ELR (cell line): ENCODE measurements at places on chromosomes 1 and 21.
A peak's percentile ranks its signal among the peaks of the same experiment; 100 is the strongest.

GRCh38 chr1:153881751-153882150, 41.0 kb downstream of the GATAD2B start:
- peak; percentile 52 for DNase-seq

- DNase-seq = no peak
Observed at GRCh38 chr1:37817481-37817880, 9.5 kb upstream of the YRDC start.

DNA sequence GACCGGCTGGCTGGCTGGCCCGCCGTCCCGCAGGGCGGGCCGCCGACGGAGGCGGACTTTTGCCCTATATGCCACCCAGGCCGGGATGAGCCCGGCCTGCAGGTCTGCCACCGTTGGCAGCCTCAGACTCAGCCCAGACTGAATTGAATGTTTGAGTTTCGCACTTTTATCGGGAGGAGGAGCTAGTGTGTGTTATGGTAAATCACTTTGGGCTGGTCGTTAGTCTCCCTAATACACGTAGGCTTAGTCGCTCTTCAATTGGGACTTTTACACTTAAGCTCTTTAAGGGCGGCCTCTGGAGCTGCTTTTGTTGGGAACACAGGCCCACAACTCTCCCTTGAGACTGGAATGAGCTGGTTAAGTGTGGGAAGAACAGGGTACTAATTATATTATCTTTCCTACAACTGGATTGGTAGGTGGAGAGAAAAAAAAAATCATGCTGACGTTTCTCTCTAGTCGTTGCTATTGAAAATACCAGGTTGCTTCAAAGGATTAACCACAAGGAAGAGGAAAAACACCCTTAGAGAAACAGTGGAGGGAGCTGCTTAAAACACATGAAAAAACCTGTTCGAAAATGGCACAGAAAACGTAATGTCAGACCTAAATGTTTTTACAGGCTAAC, 1.4 kb upstream of the IRF2BP2 start:
- DNase-seq = peak; percentile 85

- no peak for DNase-seq
Observed at GRCh38 chr1:69076631-69077030, 491.1 kb upstream of the LRRC7 start.

- DNase-seq = no peak
Observed at GRCh38 chr1:212648431-212648830, 39.9 kb downstream of the ATF3 start.
